ENCODE measurements at places on chromosomes 7 and 10.

- no peak for DNase-seq
Measured at GRCh38 chr10:57964351-57964750, 303.3 kb downstream of the IPMK start.

GRCh38 chr10:64574371-64574770, 1053.2 kb downstream of the REEP3 start:
- no peak for DNase-seq

GRCh38 chr10:102069071-102069470, 3.9 kb downstream of the HPS6 start:
- DNase-seq: no peak

GRCh38 chr10:65367706-65368105, 1558.1 kb upstream of the LRRTM3 start:
- DNase-seq: no peak

DNA sequence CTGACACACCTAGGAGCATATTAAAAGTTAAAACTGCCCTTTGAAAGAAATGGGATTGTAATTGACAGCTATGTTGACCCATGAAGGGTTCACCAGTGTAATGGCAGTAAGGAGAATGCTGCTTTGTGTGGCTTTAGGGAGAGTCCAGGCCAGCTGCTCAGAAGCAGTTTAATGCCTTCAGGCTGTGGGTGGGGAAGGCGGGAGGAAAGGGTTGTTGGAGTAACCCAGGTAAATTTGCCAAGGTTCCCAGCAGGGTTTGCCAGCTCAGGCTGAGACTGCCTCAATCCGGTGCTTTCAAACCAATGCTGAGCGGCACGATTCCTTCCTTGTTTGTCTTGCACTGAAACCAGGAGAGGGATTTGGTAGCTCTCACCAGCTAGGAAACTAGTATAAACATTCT, 637.2 kb downstream of the INHBA start:
- DNase-seq: no peak

DNA sequence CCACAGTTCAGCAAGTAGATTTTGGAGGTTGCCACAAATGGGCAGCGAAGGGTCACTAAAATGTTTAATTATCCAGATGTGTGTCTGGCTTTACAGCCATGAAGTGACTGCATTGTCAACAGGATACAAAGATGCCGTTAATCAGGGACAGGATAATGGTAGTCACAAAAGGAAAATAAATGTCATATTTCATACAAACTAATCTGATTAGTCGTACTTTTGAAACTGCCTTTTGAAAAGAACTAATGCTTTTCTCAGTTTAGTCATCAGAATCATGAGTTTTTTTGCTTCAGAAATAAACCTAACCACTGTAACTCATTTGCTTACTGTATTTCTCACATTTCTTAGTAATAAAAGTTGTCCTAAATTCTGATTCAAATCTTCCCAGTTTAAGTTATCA, 22.2 kb upstream of the WNT16 start:
- no peak for DNase-seq
